Activated naive CD4-positive, alpha-beta T cell treated with anti-CD3 and anti-CD28 coated beads, Interleukin-2, amount 50 U/mL, for 72 hours (primary cell): ENCODE measurements at places on chromosomes 4 and X. TPM values are rescaled to one million over a fixed set of nuclear protein-coding genes. Genes with fewer than 3 reads are reported as not detected.

The MAGEC3 gene
- total RNA-seq, result not detected

The COX7B2 gene
- not detected for total RNA-seq

The AMOT gene
- total RNA-seq, result 2.3 TPM

The FREM3 gene
- total RNA-seq, result not detected

The ADAD1 gene
- not detected for total RNA-seq

The TREX2 gene
- 1.0 TPM for total RNA-seq

The GUCY1B1 gene
- total RNA-seq, result 0.27 TPM

The CFAP99 gene
- total RNA-seq, result not detected

The FHDC1 gene
- 0.16 TPM for total RNA-seq

The NAAA gene
- 17.4 TPM for total RNA-seq

The MAGEA4 gene
- not detected for total RNA-seq

The AVPR2 gene
- total RNA-seq, result not detected

The ARHGEF9 gene
- total RNA-seq, result 15.8 TPM

The GC gene
- total RNA-seq, result not detected

The SPANXA1 gene
- not detected for total RNA-seq

The CENPI gene
- 25.4 TPM for total RNA-seq

The MBNL3 gene
- total RNA-seq, result 6.9 TPM

The CLGN gene
- not detected for total RNA-seq

The RNF212 gene
- total RNA-seq, result 3.5 TPM

The NAP1L2 gene
- total RNA-seq, result 1.6 TPM

The BANK1 gene
- not detected for total RNA-seq

The NXF2B gene
- total RNA-seq, result not detected

The JAKMIP1 gene
- total RNA-seq, result 1.3 TPM

The ADH1A gene
- total RNA-seq, result not detected

The LRRC66 gene
- total RNA-seq, result 0.07 TPM

The SMR3B gene
- total RNA-seq, result not detected

The KLF8 gene
- total RNA-seq, result 1.3 TPM

The CXCL5 gene
- not detected for total RNA-seq

The ADD1 gene
- total RNA-seq, result 239 TPM

The VSIG4 gene
- total RNA-seq, result 0.57 TPM

The RBM46 gene
- total RNA-seq, result not detected

The ARAP2 gene
- total RNA-seq, result 24.5 TPM

The PDZD4 gene
- 2.5 TPM for total RNA-seq

The MMRN1 gene
- total RNA-seq, result 0.11 TPM

The POU3F4 gene
- total RNA-seq, result not detected

The UGT2B10 gene
- not detected for total RNA-seq

The ARX gene
- not detected for total RNA-seq

The NEIL3 gene
- 18.7 TPM for total RNA-seq

The PRDM5 gene
- total RNA-seq, result 0.25 TPM

The TMPRSS11F gene
- total RNA-seq, result not detected

The CLIC2 gene
- 0.64 TPM for total RNA-seq

The GALNT7 gene
- total RNA-seq, result 10.2 TPM

The BEX5 gene
- 4.3 TPM for total RNA-seq

The TMSB15A gene
- 0.51 TPM for total RNA-seq

The CYSLTR1 gene
- 3.1 TPM for total RNA-seq

The NIPAL1 gene
- 1.3 TPM for total RNA-seq

The PDGFC gene
- total RNA-seq, result not detected
